Activated T-cell treated with anti-CD3 and anti-CD28 coated beads for 1 hour (primary cell): ENCODE measurements at places on chromosomes 11 and 22.

- no peak for DNase-seq
These were observed 13.7 kb downstream of the PRR5L start for GRCh38 chr11:36309779-36310178.

DNA sequence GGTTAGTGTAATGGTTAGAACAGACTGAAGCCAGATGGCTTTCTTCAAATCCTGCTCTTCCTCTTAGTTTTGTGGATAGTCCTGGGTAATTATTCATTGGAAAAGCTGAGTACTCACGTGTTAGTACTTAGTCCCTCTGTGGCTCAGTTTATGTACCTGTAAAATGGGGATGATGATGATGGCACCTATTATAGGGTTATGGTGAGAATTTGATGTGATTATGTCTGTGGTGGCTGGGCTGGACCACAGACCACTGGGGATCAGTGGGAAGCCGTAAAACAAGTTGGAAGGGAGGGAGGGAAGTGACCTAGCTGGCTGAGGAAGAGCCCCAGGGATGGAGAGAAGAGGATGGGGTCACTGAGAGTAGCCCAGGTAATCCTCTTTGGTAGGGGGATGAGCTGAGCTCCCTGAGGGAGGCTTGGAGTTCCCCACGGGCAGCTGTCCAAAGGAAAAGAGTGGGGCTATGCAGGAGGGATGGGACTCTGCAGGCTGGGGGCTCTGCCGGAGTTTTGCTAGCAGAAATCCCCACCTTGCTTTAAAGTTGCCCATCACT, 19.8 kb downstream of the ARHGEF17 start:
- no peak for DNase-seq

DNA sequence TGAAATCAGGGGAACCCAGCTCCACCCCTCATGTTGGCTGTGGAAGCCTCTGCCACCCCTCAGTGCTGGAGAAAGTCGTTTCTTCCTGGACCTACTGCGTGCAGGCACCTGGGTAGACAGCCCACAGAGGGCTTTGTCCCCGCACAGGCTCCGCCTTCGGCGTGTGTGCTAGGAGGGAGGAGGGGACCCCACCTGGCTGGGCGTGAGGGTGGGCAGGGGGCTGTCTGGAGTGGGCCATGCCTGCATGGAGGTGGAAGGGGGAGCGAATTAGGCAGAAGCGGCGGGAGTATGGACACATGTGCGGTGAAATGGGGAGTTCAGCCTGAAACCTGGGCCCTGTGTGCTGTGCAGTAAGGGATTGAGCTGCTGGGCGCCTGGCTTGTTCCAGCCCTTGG, 49.3 kb downstream of the FBLN1 start:
- no peak for DNase-seq

GRCh38 chr11:62496676-62497075, 49.9 kb downstream of the AHNAK start:
- DNase-seq: no peak

- no peak for DNase-seq
These were observed 495.0 kb downstream of the BRD1 start for GRCh38 chr22:49332691-49333090.
